ENCODE measurements at places on chromosomes 3 and 15. TPM values are rescaled to one million over a fixed set of nuclear protein-coding genes. Genes with fewer than 3 reads are reported as not detected.

- no peak for DNase-seq
Observed at GRCh38 chr3:10140996-10141546, 507 bp upstream of the VHL start.

GRCh38 chr15:96703794-96704550 lies 373.5 kb downstream of the NR2F2 start:
- no peak for DNase-seq

DNA sequence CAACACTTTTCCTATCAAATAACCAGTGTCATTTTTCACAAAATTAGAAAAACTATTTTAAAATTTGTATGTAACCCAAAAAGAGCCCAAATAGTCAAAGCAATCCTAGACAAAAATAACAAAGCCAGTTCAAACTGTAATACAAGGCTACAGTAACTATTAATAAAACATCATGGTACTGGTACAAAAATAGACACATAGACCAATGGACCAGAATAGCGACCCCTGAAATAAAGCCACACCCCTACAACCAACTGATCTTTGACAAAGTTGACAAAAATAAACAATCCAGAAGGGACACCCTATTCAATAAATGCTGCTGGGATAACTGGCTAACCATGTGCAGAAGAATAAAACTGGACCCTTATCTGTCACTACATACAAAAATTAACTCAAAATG lies 19.9 kb downstream of the TM4SF18 start:
- DNase-seq, result no peak

DNA sequence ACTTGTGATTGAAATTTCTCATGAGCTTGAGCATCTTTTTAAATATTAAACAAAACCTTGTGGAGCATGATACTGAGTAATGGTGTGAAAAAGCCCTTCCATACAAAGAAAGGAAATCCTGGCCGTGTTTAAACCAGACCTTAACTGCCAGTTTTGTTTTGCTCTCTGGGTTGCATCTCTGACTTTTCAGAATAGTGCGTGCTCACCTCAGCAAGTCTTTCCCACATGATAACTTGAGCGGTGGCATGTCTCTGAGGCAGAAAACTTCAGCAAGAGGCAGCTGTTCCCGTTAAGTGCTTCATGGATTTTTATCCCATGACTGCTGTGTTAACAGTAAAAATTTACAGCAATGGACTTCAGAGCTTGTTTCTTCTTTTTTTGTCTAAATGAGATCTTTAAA lies 393.3 kb downstream of the FEZF2 start:
- DNase-seq, result no peak

- no peak for DNase-seq
Observed at GRCh38 chr15:78223396-78224022, 10.9 kb downstream of the ACSBG1 start.

DNA sequence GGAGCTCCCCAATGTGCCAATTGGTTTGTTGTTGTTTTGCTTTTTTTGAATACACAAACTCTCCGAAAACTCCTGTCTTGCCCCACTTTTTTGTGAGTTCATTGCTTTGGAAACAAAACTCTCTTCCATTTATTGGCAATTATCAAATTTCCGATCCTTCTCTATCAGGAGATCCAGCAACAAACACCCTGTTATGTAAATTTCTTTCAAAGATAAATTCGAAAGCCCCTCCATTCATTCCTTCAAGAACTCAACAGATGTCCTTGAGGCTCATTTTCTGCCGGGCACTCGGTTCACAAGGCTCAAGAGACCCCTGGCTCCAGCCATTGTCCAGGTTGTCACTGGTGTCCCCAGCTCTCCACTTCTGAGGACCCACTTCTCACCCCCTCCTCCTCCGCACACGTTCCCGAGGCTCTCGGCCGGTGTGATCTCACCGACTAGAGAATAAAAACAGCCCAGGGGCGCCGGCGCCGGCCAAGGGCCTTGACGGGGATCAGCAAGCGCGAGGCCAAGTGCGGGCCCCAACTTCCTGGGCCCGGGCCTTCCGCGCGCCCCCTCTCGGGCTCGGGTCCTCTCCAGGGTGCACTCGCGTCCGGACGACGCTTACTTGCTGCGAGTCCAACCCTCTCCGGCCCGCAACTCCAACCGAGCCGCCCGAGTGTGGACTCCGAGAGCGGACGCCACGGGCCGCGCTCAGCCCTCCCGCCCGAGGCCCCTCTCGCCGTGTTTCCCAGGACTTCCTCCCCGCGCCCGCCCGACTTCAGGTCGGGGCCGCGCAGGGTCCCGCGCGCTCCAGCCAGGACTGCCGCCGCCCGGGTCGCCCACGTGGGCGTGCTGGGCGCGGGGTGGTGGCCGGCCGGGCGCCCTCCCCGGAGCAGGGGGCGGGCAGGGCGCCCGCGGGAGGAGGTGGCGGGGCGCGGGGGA lies 533 bp upstream of the SMAD3 start:
- no peak for DNase-seq

DNA sequence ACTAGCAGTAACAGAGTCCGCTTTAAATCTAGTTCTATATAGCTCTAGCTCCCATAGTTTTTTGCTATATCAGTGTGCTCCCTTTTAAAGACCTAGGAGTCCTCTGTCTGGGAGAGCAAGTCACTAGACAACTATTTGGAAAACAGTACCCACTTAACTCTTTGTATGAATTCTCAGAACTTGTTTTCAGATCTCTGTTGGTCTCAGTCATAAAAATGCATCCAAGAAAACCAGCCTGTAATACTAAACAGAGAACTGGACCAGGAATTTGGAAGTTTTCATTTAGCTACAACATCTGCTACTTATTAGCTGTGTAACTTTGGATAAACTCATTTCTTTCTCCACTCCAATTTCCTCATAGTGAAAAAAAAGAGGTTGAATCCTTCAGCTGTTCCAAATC lies 56.9 kb upstream of the C3orf49 start:
- DNase-seq, result no peak

DNA sequence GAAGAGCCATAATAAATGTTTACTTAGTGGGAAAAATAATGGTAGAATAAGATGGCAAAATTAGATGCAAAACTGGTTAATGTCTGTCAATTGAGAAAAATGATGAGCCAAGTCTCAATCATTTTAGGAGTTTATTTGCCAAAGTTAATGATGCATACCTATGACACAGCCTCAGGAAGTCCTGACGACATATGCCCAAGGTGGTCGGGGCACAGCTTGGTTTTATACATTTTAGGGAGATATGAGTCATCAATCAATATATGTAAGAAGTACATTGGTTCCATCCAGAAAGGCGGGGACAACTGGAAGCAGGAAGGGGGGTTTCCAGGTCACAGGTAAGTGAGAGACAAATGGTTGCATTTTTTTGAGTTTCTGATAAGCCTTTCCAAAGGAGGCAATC lies 31.5 kb downstream of the CLEC3B start:
- no peak for DNase-seq

- DNase-seq, result no peak
Observed at GRCh38 chr3:147407114-147407497, 763 bp upstream of the ZIC4 start.

The C15orf39 gene
- total RNA-seq, result 25.0 TPM

The FBXL2 gene
- 13.5 TPM for total RNA-seq

The CKMT1A gene
- total RNA-seq, result 1.1 TPM

The PEX5L gene
- total RNA-seq, result not detected

The PLXNB1 gene
- 91.3 TPM for total RNA-seq

Data from omental fat pad (tissue), 4 donors.